ENCODE measurements at places on chromosomes 6 and 20.
A peak's percentile ranks its signal among the peaks of the same experiment; 100 is the strongest.

DNA sequence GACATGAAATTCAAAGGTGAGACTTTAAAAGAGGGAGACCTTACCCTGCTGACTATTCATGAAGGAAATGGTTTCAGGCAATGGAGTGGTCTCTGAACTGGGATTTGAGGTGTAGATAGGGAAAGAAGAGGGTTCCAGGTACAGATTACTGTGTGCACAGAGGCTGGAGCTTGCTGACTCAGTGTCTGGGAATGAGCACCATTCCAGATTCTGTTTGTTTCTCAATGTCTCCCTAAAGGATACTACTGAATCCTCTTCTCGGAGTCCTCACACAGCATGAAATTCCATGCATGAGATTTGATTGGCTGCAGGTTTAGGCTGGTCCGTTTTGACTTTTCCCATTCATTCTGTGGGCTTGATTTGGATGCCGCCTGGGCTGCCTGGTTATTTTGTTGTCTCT lies 49.0 kb downstream of the PPP1R14C start:
- no peak for DNase-seq
- H3K27me3 ChIP-seq, result no peaks in the 10 kb centered on the region
- H3K36me3 ChIP-seq, result no peaks in the 10 kb centered on the region
- H3K4me1 ChIP-seq, result no peaks in the 10 kb centered on the region

GRCh38 chr6:51541847-51542246 lies 545.6 kb downstream of the PKHD1 start:
- H3K4me3 ChIP-seq, result no peak overlapping the region
- no peaks in the 10 kb centered on the region for H3K4me1 ChIP-seq
- no peak overlapping the region for H3K27ac ChIP-seq
- peak; percentile 8 for DNase-seq
- H3K27me3 ChIP-seq, result no peaks in the 10 kb centered on the region
- H3K36me3 ChIP-seq, result no peaks in the 10 kb centered on the region

DNA sequence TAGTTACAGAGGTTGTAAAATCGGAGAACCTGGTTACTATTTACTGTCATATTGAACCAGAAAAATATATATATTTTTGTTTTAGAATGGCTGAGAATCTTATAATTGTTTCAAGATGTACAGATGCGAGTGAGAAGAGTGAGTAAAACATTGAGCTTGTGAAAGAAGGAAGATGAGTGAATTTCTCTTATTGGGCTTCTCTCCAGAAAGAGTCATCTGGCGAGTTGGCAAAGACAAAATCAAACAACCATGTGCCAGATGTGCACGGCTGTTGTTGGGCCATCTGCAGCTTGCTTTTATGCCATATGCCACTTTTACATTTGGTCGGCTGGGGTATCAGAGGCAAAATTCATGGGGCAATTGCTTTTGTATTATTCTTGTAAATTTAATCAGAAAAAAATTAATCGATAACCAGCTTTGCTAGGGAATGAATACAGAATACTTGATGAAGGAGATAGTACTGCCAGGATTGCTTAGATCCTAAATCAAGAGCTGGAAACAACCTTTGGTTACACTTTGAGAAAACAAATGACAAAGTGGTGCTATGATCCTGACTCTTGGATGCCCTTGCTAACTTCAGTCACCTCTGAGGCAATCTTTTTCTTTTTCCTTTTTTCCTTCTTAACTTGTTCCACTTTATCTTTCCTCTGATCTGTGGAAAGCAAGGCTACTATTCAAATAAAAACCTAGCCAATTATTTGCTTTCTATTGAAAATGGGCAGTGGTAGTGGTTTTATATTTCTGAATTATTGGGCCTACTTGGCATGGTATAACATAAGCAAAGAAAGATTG lies 97.1 kb upstream of the GRIK2 start:
- no peaks in the 10 kb centered on the region for H3K27me3 ChIP-seq
- no peaks in the 10 kb centered on the region for H3K36me3 ChIP-seq
- H3K4me1 ChIP-seq, result no peaks in the 10 kb centered on the region
- no peak overlapping the region for H3K4me3 ChIP-seq

GRCh38 chr20:37254114-37254878 lies 7.3 kb downstream of the GHRH start:
- no peaks in the 10 kb centered on the region for H3K36me3 ChIP-seq
- no peak for DNase-seq
- 0 out of 2 replicates have a peak, but pooled peaks cover 4% of the 10 kb centered on the region for H3K27me3 ChIP-seq
- H3K4me1 ChIP-seq, result peaks cover 23% of the 10 kb centered on the region
- H3K27ac ChIP-seq, result no peak overlapping the region

- no peak overlapping the region for H3K4me3 ChIP-seq
- H3K4me1 ChIP-seq, result peaks cover 21% of the 10 kb centered on the region
- H3K27me3 ChIP-seq, result no peaks in the 10 kb centered on the region
These were observed 9.3 kb downstream of the BNIP5 start for GRCh38 chr6:36327226-36327918.

- H3K4me1 ChIP-seq, result no peaks in the 10 kb centered on the region
- no peaks in the 10 kb centered on the region for H3K27me3 ChIP-seq
- H3K27ac ChIP-seq, result no peak overlapping the region
- no peak overlapping the region for H3K4me3 ChIP-seq
- H3K36me3 ChIP-seq, result no peaks in the 10 kb centered on the region
- no peak for DNase-seq
These were observed 7.9 kb downstream of the GPLD1 start for GRCh38 chr6:24481449-24481848.

DNA sequence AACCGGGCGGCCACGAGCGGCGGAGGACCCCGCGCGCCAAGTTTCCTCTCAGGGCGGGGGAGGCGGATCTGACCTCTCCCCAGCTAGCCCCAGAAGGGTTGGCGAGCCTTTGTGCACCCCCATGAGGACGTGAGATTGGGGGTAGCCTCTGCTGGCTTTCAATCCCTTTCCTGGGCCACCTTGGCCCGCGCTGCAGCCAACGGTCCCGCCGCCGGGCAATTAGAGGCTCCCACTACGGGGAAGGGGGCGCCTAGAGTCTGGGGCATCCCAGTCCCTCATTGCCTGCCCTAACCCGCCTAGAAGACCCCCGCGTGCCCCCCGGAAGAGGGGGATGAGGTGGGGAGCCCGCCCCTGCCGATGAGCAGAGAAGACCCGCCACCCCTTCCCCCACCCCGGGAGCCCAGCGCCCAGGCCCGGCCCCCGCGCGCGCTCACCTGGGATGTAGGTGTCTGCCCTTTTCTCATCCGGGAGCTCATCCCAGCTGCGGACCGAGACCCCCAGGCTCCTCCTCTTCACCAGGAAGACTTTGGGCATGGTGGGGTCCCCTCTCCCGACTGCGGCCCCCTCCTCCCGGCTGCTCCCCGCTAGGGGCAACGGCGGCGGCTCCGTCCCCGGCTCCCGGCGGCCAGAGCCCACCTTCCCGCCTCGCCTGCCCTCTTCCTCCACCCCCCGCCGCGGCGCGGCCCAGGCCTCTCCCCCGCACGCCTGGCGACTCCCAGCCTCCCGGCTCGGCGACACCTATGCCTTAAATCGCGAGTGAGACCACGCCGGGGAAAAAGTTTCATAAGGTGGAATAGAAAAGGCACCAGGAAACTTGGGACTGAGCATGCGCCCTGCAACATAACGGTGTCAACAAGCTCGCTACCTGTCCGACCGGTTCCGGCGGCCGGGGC lies at the start of gene OVOL2:
TSS of gene OVOL2 (minus strand) at position 816 of the 893 bp plus-strand sequence. CDS start at position 534, 282 bp downstream.
- DNase-seq, result no peak
- H3K36me3 ChIP-seq, result no peaks in the 10 kb centered on the region
- H3K4me1 ChIP-seq, result 0 out of 2 replicates have a peak, but pooled peaks cover 3% of the 10 kb centered on the region
- H3K27ac ChIP-seq, result no peak within 1 kb of the TSS

- H3K4me1 ChIP-seq, result 0 out of 2 replicates have a peak, but pooled peaks cover 3% of the 10 kb centered on the region
- H3K36me3 ChIP-seq, result no peaks in the 10 kb centered on the region
- H3K4me3 ChIP-seq, result no peak overlapping the region
- H3K27ac ChIP-seq, result no peak overlapping the region
- no peaks in the 10 kb centered on the region for H3K27me3 ChIP-seq
These were observed 101.3 kb downstream of the QRSL1 start for GRCh38 chr6:106730718-106731117.

- no peaks in the 10 kb centered on the region for H3K27me3 ChIP-seq
- no peak overlapping the region for H3K27ac ChIP-seq
- H3K4me3 ChIP-seq, result no peak overlapping the region
- no peaks in the 10 kb centered on the region for H3K36me3 ChIP-seq
These were observed 2.4 kb downstream of the KLC4 start for GRCh38 chr6:43061861-43062260.

DNA sequence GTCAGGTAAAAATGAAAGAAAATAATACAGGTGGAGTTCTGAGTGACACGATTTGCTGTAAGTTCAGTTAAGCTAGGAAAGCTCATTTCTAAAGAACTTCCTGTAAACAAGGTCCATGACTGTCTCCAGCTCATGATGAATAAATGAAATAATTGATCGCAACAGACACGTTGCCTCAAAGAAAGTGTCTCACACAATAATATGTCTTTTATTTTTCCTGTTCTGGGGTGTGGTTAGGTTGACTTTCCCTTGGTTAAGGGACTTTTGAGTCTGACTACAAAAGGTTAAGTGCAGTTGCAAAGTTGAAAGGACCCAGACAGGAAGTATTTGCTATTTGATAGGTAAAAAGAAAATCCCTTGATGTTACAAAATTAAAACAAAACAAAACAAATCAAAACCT lies 304.2 kb upstream of the PRDM1 start:
- no peaks in the 10 kb centered on the region for H3K36me3 ChIP-seq
- no peak overlapping the region for H3K4me3 ChIP-seq
- no peak for DNase-seq
- no peaks in the 10 kb centered on the region for H3K27me3 ChIP-seq
- H3K27ac ChIP-seq, result no peak overlapping the region

DNA sequence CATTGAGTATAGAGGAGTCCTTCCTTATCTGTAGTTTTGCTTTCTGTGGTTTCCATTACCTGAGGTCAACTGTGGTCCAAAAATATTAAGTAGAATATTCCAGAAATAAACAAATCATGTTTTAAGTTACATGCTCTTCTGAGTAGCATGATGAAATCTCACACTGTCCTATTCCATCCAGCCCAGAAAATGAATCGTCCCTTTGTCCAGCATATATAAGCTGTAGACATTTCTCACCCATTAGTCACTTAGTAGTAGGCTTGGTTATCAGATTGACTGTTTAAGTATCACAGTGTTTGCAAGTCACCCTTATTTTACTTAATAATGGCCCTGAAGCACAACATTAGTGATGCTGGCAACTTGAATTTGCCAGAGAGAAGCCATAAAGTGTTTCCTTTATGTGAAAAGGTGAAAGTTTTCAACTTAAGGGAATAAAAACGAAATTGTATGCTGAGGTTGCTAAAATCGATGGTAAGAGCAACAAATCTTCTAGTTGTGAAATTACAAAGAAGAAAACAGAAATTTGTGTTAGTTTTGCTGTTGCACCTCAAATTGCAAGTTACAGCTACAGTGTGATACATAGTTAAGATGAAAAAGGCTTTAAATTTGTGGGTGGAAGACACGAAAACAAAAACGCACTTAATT lies 198.6 kb upstream of the SIM1 start:
- H3K27me3 ChIP-seq, result no peaks in the 10 kb centered on the region
- no peak for DNase-seq
- no peak overlapping the region for H3K4me3 ChIP-seq
- H3K36me3 ChIP-seq, result no peaks in the 10 kb centered on the region
- 0 out of 2 replicates have a peak, but pooled peaks cover 4% of the 10 kb centered on the region for H3K4me1 ChIP-seq
- H3K27ac ChIP-seq, result no peak overlapping the region

DNA sequence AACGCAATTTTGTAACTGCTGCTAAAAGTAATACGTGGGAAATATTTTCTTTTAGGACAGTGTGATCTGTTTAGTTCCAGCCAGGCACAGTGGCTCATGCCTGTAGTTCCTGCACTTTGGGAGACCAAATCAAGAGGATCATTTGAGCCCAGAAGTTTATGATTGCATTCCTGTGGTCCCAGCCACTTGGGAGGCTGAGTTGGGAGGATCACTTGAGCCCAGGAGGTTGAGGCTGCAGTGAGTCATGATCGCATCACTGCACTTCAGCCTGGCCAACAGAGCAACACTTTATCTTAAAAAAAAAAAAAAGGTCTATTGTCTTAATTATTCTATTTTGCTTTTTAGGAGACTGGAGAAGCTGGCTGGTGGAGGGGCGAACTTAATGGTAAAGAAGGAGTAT lies 101.5 kb downstream of the CD2AP start:
- no peak for DNase-seq
- no peaks in the 10 kb centered on the region for H3K27me3 ChIP-seq
- H3K4me3 ChIP-seq, result no peak overlapping the region
- no peaks in the 10 kb centered on the region for H3K4me1 ChIP-seq
- no peak overlapping the region for H3K27ac ChIP-seq

DNA sequence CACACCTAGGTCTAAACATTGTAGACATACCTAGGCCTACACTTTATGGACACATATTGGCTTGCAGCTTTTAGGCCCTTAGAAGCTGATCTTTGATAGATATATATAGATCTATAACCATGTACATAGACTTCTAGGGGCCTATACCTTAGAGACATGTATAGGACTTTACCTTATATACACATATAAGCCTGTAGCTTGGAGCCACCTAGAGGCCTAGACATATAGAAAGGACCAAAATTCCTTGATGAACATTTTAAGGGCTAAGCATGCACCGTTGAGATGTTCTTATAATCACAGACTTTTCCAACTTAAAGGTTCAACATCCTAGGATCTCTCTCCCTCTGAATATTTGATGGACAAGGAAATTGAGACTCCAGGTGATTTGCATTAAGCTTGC lies 371.7 kb upstream of the SASH1 start:
- H3K27me3 ChIP-seq, result no peaks in the 10 kb centered on the region
- H3K4me3 ChIP-seq, result no peak overlapping the region
- DNase-seq, result no peak
- no peak overlapping the region for H3K27ac ChIP-seq

GRCh38 chr6:154410619-154411072 lies 54.0 kb upstream of the IPCEF1 start:
- peaks cover 33% of the 10 kb centered on the region for H3K4me1 ChIP-seq
- H3K4me3 ChIP-seq, result no peak overlapping the region
- no peaks in the 10 kb centered on the region for H3K27me3 ChIP-seq
- DNase-seq, result peak; percentile 60

DNA sequence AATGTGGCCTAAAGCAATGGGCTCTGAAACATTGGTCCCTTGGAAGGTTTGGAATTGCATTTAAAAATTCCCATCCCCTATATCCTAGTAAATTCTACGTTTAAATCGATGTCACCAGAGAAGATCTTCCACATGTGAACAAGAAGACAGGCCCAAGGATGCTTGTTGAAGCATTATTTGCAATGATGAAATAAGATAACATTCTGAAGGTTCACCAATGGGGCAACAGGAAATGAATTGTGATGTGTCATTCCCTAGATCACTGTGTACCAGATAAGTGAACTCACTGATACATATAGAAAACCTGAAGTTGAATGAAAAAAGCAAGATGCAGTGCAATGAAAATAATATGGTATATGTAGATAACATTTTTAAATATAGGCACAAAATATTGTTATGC lies 464.3 kb upstream of the BTBD3 start:
- peaks cover 3% of the 10 kb centered on the region for H3K27me3 ChIP-seq
- DNase-seq, result no peak
- H3K27ac ChIP-seq, result no peak overlapping the region
- H3K4me3 ChIP-seq, result no peak overlapping the region
- no peaks in the 10 kb centered on the region for H3K36me3 ChIP-seq
- H3K4me1 ChIP-seq, result peaks cover 22% of the 10 kb centered on the region

DNA sequence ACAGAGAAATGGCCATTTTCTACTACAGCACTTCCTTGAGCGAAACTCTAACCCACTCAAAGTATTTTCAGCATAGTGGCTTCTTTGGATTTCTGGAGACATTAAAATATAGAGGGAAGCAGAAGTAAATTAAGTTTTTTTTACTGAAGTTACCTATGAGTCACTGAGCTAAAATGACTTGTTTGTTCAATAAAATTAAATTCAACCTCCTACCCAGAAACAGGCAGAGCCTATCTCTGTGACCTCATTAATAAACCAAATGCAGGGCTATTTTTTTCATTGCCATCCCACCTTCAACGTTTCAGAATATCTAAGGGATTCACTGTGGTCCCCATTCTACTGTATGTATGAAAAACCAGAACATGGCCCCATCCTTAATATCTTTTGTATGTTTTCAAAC lies 133.0 kb downstream of the MTFR2 start:
- no peaks in the 10 kb centered on the region for H3K4me1 ChIP-seq
- no peaks in the 10 kb centered on the region for H3K27me3 ChIP-seq
- DNase-seq, result no peak
- no peaks in the 10 kb centered on the region for H3K36me3 ChIP-seq
- H3K27ac ChIP-seq, result no peak overlapping the region
